ENCODE measurements at places on chromosomes 2 and 18. TPM values are rescaled to one million over a fixed set of nuclear protein-coding genes. Genes with fewer than 3 reads are reported as not detected.

Gene CHST9
- polyA plus RNA-seq, result 2.9 TPM

Gene DHRS9
- polyA plus RNA-seq, result 0.34 TPM

Gene CFC1
- 10.2 TPM for polyA plus RNA-seq

Gene CDH20
- polyA plus RNA-seq, result 0.31 TPM

DNA sequence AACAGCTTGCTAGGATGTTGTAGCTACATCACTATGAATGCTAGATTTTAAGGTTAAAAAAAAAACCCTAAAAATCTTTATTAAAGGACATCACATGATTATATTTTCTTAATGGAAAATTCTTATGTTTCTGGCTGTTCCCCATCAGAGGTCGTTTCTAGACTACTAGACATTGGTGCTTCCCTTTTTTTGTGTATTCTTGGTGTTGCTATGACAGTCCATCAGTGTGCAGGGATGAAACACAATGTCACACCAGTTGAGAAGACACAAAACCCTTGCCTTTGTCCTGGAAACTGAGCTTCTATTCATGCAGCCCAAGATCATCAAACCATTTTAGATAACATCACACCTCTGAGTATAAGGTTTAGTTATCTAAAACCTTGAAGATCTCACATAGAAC, 19.9 kb upstream of the TMEM131 start:
- DNase-seq, result no peak

GRCh38 chr2:25701801-25702200, 28.4 kb upstream of the DTNB start:
- no peak for DNase-seq

DNA sequence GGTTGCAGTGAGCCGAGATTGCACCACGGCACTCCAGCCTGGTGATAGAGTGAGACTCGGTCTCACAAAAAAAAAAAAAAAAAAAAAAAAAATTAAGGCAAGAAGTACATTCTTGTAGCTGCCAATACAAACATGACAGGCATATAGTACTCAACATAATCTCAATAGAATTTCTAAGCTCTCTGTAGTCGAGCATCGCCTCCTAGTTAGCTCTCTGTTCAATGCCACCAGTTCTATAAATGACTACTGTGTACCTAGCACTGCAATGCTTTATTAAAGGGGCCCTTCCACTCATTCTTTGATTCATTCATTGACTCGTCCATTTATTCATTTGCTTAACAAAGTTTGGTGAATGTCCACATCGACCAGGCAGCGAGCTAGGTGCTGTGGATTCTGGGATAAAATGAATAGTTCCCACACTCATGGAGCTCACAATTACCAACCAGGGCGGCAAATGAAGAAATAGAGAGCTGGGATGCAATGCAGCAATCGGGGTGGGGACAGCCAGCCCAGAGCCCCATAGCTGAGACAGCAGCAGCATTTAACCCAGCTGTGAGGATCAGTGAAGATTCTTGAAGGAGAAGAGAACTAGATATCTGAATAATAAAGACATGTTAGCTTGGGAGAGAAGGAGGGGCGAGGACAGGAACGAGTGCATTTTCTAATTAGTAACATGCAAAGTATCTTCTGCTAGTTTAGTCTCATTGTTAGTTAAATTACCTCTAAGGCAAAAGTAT, 349.8 kb downstream of the LPIN1 start:
- no peak for DNase-seq

GRCh38 chr18:10353791-10354190, 100.6 kb upstream of the APCDD1 start:
- DNase-seq, result no peak

DNA sequence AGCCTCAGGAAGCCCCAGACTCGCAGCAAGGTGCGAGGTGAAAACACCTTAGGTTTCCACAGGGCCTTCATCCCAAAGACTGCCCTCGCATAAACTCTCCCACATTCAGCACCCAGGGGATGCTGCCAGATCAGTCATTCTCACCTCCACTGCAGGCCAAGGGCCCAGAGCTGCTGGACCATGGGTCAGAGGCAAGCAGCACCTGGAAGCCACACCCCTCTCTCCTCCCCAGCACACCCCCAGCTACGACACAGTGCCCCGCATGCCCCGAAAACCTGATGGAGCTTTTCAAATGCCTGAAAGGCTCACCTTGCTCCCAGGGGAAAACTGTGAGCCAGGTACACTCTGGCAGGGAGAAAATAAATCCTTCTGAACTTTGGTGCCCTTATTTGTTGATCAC, 31.9 kb upstream of the LDLRAD4 start:
- no peak for DNase-seq

DNA sequence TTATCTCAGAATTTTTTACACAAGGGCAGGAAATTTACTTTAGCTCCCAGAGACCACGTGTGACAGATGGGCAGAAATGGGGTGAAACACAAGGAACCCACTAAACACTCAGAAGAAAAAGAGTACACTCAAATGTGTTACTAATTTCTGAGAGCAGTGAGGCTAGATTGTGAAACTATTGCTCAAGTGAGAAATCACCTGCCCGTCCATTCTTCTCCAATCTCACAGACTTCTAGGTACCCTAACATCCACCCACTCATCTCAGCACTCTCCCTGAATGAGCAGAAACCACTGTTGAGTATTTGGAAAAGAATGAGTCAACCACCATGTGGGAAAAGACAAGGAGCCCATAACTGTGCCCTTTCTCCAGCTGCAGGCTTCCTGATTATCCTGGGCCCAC, 293.0 kb upstream of the CDH2 start:
- DNase-seq, result no peak

DNA sequence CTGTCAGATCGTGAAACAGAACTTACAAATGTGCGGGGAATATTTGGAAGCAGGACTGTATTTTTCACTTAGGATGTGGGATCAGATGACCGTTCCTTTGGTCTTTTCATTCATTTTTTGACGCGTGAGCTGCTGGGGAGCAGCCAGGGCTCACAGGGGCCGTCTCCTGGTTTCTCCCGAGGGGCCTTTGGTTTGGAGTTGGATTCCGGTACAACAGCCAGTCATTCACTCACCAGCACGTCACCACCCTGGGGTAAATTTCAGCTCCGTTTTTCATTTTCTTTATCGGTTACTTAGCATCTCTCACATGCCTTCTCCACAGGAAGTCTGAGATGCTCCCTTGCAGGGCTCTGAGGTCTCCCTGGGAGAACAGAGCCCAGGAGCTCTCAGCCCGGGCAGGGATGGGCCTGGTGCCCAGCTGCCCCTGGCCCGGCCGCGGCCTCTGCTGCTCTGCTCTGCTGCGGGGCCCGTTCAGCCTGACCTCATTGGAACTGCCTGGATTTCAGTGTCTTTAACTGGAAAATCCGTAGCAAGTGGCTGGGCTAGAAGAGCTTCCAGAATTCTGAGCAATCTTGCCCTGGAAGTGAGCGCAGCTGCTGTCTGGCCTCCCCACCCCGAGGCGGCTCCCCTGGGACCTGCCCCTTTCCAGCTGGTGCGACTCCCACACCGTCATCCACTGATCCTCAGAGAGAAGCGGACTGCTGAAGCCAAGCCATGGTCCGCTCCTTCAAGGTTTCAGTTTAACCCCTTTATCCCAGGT, 335.6 kb downstream of the EIPR1 start:
- peak; percentile 7 for DNase-seq

- no peak for DNase-seq
Measured at GRCh38 chr2:114020668-114021067, 130.8 kb downstream of the ACTR3 start.

- no peak for DNase-seq
Measured at GRCh38 chr2:64932371-64933216, 56.6 kb upstream of the SLC1A4 start.

DNA sequence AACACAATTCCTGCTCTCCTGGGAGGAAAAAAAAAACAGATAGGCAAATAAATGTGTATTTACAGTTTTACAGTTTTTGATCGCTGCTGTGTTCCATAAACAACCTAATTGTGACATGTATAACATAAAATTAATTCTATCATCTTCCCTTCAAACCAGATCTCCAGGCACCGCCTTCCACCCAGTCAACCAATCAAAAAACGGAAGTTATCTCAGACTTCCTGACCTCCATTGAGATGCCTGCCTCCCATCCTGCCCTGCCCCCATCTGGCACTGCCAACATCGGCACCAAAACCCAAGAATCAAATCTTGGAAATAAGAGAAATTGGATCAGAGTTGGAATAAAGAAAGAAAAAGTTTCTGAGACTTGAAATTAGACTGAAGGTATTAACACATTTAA, 3.1 kb upstream of the RIOK3 start:
- no peak for DNase-seq

- peak; percentile 75 for DNase-seq
Measured at GRCh38 chr2:12717191-12718014, 667 bp downstream of the TRIB2 start.

GRCh38 chr2:237766340-237766739, 32.2 kb upstream of the RBM44 start:
- DNase-seq, result no peak

DNA sequence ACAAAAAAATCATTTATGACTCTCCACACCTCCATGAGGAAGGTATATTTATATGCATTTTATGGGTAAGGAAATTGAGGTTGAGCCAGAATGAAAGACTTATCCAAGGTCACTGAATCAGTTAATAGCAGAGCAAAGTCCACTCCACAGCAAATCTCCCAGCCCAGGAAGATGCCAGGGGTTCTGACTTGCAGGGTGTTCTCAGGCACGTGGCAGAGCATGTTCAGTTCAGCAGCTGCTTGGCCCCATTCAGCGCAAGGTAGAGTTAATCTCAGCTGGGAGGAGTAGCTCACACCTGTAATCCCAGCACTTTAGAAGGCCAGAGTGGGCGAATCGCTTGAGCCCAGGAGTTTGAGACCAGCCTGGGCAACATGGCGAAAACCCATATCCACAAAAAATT, 17.8 kb upstream of the DGKD start:
- no peak for DNase-seq

- DNase-seq, result no peak
Measured at GRCh38 chr2:23137166-23137565, 247.8 kb upstream of the KLHL29 start.

GRCh38 chr2:65436824-65437221, 4.4 kb upstream of the SPRED2 start:
- no peak for DNase-seq
